Pancreas (tissue), 10 donors: ENCODE measurements at places on chromosomes 2 and 18.

DNA sequence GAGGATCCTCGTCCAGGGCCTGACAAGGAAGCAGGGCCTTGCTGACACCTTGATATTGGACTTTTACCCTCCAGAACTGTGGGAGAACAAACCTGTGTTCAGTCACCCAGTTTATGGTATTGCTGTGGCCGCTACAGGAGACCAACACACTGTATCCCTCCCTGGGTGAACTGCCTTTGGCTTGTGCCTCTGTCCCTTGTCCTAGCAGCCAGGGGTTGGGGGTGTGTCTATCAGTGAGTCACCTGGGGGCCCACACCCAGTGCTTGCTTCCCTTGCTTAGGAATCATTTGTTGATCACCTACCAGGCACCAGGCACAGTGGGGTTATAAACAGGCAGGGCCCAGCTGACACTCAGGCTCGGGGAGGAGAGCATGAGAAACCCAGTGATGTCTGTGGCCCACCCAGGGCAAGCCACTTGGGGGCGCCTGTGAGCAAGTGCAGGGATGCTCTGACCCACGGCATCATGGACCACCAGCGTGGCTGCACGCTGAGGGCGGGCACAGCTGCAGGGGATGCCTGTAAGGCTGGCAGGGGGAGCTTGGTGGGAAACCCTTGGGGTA lies 17.1 kb downstream of the TMEM185B start:
- no peak for DNase-seq

- no peak for DNase-seq
Measured at GRCh38 chr2:12223732-12224131, 477.3 kb downstream of the LPIN1 start.

DNA sequence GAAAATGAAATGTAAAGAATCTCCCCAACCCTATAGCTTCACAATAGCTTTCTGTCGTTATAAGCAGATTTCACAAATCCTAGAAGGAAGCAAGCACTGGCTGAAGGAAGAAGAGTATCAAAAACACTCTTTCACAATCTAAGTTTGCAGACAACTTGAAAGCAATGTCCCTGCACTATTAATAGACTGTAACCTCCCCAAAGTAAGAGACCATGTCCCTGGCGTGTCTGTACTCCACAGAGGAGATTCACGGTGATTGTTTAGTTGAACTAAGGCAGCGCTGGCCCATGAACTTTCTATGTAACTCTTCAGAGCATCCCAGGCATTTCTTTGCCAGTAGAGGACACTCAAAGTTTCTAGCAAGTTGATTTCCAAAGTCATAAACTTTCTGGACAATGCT lies 128.0 kb upstream of the HNRNPA3 start:
- DNase-seq = no peak

GRCh38 chr18:3794537-3795348 lies 344.8 kb downstream of the TGIF1 start:
- no peak for DNase-seq

- DNase-seq = no peak
Measured at GRCh38 chr2:41294331-41294730, 753.5 kb upstream of the PKDCC start.

- no peak for DNase-seq
Measured at GRCh38 chr2:161947406-161947805, 126.6 kb downstream of the DPP4 start.

DNA sequence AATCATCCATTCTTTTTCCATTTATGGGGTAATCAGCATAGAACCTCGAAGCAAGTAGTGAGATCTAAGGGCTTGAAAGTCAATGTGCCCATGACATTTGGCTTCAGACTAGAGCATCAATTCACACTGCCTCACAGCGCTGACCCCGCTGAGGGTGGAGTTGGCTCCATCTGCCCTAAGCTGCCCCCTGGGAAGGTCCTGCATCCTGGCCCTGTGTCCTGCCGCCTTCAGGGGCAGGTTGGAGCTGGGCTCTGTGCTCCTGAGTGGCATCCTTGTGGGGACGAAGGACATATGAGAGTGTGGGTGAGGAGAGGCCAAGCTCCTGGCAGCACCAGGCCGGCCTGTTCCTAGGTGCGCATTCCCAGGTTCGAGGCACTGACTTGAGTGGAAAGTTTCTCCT lies 249.4 kb downstream of the FHOD3 start:
- DNase-seq = no peak

GRCh38 chr2:128803222-128803621 lies 484.6 kb upstream of the HS6ST1 start:
- DNase-seq = no peak

DNA sequence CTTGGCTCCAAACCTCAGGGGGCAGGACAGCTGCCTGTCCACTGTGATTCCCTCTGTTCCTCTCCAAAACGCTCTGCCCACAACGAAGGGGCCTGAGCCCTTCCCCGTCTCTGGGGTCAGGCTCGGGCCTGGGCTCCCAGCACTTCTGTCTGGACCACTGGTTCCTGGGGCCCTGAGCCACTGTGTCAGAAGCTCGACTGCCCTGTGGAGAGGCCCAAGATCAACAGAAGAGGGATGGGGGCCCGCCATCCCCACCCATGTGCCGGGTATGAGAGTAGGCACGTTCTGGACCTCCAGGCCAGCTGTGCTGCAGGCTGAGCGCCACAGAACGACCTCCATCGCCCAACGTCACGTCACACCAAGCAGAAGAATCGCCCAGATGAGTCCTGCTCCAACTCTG lies 119.9 kb upstream of the HS6ST1 start:
- DNase-seq = peak; percentile 2

DNA sequence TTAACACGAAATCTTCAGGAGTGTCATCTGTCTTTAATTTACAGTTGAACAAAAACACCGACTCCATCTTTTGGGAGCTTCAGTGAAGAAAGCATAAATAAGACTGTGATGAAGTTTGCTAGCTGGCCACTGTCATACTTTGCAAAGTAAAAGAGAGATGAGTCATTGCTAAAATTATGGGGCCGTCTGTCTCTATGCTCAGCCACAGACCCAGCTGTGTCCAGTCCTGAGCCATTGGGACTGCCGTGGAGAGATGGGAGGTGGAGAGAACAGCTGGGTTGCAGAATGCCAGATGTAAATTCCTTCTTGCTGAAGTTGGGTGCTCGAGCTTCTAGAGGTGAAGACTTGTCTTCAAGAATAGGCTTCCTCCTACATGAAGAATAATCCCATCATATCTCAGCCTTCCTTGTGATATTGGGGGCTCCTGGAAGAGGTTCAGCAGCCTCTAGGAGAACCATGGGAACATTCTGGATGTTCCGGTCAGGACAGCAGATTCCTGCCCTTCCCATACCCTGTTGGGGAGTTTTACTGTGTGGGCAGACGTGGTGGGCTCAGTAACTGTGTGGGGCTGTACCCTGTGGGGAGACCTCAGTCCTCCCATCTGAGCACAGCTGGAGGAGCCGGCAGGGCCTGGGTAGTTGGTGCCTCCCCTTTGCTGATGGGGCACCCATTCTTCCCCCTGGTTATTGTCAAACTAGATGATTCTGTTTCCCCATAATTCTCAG lies 71.1 kb downstream of the LDLRAD4 start:
- no peak for DNase-seq

GRCh38 chr2:235287375-235287733 lies 206.5 kb upstream of the AGAP1 start:
- DNase-seq = no peak

DNA sequence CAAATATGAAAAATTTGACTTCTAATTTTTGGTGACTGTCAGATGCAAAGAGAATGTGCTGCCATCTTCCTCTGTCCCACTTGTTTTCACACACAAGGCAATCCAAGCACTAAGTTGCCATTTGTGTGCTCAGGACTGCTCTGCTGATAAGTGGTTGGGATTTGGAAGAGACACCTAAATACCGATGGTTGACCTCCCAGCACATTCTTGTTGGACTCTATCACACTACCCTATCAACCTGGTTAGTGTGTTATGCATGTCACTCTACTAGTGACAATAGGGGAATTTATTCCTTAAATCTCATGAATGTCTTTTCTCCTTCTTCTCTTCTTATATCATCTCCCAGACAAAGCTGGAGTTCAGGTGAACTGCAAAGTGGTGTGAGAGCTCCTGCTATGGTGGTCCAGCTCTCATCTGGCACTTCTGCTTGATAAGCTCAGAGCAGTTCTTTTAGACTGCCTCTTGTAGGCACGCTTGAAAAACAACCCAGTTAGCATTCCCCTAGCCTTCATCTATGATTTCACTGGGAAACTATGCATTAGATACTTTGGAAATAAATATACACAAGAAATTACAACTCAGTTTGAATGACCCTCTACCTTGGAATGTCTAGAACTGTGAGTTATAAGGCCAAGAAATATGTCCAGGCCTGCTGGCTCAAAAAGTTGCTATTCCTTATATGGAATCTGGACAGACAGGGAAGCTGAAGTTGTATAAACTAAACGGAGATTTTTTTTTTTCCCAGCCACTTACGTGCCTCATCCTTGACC lies 404.8 kb downstream of the MEIS1 start:
- DNase-seq = no peak

- DNase-seq = peak; percentile 84
Measured at GRCh38 chr2:128494640-128495321, 176.1 kb upstream of the HS6ST1 start.

- DNase-seq = no peak
Measured at GRCh38 chr2:230498506-230499107, 82.6 kb downstream of the SP100 start.

DNA sequence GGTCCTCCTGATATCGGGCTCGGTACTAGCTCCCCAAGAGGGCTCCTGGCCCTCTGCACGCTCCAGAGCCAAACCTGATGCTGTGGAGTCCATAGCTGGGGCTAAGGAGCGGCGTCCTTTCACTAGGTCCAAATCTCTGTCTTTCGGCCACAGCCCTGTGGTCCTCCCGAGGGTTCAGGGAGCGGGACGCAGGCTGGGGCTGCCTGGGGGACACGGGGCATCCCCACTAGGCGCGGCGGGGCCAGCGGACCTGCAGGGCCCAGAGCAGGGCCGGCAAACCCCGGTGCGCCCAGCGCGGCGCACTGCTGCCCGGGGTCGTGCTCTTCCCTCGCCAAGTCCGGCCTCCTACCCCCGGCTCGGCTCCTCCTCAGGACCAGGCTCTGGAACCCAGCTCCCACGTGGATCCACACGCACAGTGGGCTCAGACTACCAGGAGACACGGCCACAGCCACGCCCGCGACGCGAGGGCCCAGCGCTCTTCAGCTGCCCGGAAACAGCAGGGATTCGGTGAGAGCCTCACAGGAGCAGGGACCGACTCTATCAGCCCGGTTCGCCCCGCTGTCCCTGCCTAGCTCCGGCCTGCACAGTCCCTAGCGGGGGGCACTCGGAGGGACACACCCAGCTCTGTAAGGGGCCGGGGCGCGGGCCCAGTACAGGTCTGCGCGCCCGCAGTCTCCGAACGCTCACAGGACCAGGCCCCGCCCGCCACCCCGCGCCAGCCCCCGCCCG lies 593 bp downstream of the ZNF514 start:
- DNase-seq = peak; percentile 31

DNA sequence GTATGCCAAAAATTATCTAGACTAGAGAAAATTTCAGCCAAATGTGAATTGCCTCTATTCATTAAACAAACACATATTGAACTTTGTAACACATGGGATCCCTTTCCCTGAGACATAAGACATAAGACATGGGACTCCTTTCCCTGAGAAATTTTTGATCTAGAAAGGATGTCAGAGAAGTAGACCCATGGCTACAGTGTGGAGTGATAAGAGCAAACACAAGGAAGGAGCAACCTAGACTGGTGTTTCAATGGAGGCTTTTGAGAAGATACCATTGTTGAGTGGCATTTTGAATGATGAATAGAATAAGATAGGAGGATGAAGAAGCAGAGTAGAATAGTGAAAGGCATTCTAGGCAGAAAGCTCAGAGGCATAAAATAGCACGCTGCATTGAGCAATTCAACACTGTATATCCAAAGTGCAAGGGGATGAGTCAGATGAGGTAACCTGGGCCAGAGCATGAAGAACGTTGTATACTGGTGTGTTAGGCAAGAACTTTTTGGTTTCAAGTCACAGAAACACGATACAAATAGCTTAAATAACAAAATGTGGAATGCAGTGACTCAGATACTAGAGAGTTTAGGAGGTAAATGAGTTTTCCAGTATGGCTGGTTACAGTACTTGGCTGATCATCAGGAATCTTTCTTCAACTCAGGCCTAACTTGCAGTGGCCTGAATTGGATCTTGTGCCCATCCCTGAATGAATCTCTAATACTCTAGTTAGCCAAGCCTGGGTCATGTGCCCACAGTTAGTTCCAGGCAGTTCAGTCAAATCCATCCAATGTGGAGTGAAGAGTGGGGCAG lies 129.8 kb upstream of the TANK start:
- DNase-seq = no peak

DNA sequence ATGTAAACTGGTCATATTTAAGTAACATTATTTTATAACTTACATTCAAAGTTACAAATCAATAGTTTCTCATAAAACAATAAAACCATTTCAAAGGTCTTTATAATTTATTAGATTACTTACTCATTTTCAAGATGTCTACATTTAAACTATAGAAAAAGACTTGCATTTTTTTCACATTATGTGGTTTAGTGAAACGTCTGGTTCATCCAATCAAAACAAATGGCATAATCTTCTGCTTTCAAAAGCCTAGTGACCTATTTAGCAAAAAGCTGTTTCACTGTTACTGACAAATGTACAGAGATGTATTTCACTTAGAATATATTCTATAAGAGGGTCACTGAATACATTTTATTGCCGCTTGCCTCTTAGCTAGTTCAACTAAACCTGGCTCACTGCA lies 49.3 kb upstream of the MCM6 start:
- no peak for DNase-seq

GRCh38 chr2:219325657-219326315 lies 6.8 kb downstream of the RESP18 start:
- no peak for DNase-seq

DNA sequence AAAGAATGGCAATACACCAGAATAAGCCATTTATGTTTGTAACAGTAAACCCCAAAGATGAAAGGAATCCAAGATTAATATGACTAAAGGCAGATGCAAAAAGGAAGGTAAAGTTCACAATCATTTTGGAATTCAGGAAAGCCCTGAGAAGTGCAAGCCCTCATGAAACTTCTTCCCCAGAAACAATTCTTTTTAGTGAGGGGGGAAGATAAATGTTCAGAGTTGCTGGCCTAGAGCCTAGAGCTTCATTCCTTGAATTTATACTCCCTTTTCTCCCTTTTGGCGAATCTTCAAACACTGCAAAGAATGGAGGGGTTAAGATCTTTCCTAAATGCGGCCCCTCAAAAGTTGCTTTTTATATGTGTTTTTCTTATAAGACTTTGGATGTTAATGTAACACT lies 368.8 kb downstream of the MEIS1 start:
- no peak for DNase-seq

GRCh38 chr18:474416-474815 lies 26.1 kb downstream of the COLEC12 start:
- DNase-seq = no peak

GRCh38 chr18:62769216-62769615 lies 53.9 kb downstream of the PHLPP1 start:
- no peak for DNase-seq
